Daoy (cell line): ENCODE measurements at places on chromosomes 11 and 22. TPM values are rescaled to one million over a fixed set of nuclear protein-coding genes. Genes with fewer than 3 reads are reported as not detected.

Gene TRIM34
- 0.63 and 2.7 TPM in 2 replicates for total RNA-seq

Gene GNG3
- not detected in 2 replicates for total RNA-seq

Gene BTG4
- total RNA-seq = not detected in 2 replicates

Gene CNTF
- total RNA-seq = 0.65 and 1.8 TPM in 2 replicates

Gene MICALL1
- total RNA-seq = 22.2 and 33.6 TPM in 2 replicates

Gene SLC22A25
- not detected in 2 replicates for total RNA-seq

Gene POU2AF3
- not detected in 2 replicates for total RNA-seq

Gene PKP3
- 7.3 and 22.9 TPM in 2 replicates for total RNA-seq

Gene KCNJ5
- not detected in 2 replicates for total RNA-seq

Gene NDUFS3
- 137 and 253 TPM in 2 replicates for total RNA-seq

Gene OR51S1
- total RNA-seq = not detected in 2 replicates

Gene MRPL48
- 31.0 and 43.2 TPM in 2 replicates for total RNA-seq

Gene TUB
- total RNA-seq = 1.2 and 2.1 TPM in 2 replicates

Gene TREH
- not detected in 2 replicates for total RNA-seq

Gene NARS2
- 35.8 and 45.1 TPM in 2 replicates for total RNA-seq

Gene CD59
- total RNA-seq = 246 and 312 TPM in 2 replicates

Gene C11orf16
- total RNA-seq = not detected in 2 replicates

Gene C11orf42
- total RNA-seq = not detected in 2 replicates

Gene ROBO4
- 0.69 and 3.6 TPM in 2 replicates for total RNA-seq

Gene ART1
- total RNA-seq = not detected in 2 replicates

Gene SNX32
- total RNA-seq = 0.39 TPM in 1 of 2 replicates, not detected in the other

Gene NRIP3
- 27.4 and 34.8 TPM in 2 replicates for total RNA-seq

Gene POU2AF2
- total RNA-seq = not detected in 2 replicates

Gene DSCAML1
- total RNA-seq = not detected in 2 replicates

Gene CAPN5
- total RNA-seq = 2.7 and 5.5 TPM in 2 replicates

Gene MEI1
- 0.42 and 0.63 TPM in 2 replicates for total RNA-seq

Gene CD3D
- 0.51 TPM in 1 of 2 replicates, not detected in the other for total RNA-seq

Gene ABCC8
- not detected in 2 replicates for total RNA-seq

Gene PDE3B
- total RNA-seq = 2.3 and 5.1 TPM in 2 replicates

Gene IL17RA
- 1.8 and 3.3 TPM in 2 replicates for total RNA-seq

Gene NXF1
- total RNA-seq = 28.4 and 29.3 TPM in 2 replicates

Gene DNAJB13
- total RNA-seq = not detected in 2 replicates

Gene EMID1
- total RNA-seq = 1.3 and 9.0 TPM in 2 replicates

Gene OR2AT4
- total RNA-seq = under 0.01 TPM in 1 of 2 replicates, not detected in the other

Gene USP2
- 0.27 and 0.51 TPM in 2 replicates for total RNA-seq

Gene MRGPRX3
- not detected in 2 replicates for total RNA-seq

Gene TRAF6
- 4.5 and 8.2 TPM in 2 replicates for total RNA-seq

Gene FAM227A
- 0.06 and 0.80 TPM in 2 replicates for total RNA-seq

Gene NAA40
- 12.6 and 17.5 TPM in 2 replicates for total RNA-seq
